CD4-positive, alpha-beta T cell treated with Interleukin-15 for 4 hours (primary cell): ENCODE measurements at places on chromosomes 7 and 10.

DNA sequence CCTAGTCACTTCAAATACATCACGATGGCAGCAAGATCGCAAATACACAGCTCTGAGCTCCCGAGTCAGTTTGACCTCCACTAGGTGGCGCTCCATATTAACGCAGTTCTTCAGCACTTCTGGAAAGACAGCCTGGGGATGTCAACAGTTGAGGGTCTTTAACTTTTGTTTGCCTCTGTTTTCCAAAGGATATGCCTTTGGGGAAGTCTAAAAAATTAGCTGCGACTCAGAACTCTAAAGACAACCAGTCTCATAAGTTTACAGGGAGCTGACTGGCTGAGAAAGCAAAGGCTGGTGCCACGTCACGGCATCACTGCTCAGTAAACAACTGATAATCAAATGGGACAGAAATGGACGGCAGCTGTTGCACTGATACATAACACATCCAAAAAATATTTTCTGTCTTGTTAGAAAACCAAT is 458.8 kb downstream of the SORCS1 start:
- peak; percentile 6 for DNase-seq

- no peak for DNase-seq
Measured at GRCh38 chr7:71613313-71613712, 481.4 kb downstream of the GALNT17 start.

GRCh38 chr10:28722065-28722803 is 44.9 kb downstream of the BAMBI start:
- DNase-seq = no peak

DNA sequence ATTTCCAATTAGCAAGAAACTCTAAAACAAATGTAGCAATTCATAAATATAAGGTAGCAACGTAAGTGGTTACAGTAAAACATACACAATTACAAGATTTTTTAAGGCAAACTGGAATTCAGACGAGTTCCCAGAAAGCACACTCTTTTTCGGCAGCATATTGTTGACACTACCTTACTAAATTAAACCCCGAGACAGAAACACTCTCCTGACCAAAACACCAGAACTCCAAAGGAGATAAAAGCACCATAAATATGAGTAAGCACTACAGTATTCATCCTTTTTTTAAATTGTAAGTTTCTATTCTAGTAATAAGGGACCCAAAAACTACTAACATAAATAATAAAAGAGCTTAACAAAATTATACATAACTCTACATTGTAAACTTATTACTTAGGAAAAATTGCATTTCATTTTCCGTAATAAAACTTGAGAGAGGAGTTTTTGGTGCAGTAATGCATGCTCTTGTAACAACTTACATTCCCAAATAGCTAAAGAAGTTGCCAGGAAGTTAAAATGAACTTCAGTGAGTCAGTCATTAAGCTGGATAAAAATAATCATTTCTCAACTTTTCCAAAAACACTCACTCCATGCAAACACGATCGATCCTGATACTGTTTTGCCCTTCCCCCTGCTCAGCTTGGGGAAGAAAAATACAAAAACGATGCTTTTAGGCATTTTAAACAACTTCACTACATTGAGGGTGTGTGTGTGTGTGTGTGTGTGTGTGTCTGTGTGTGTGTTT is 2.0 kb downstream of the PIP4K2A start:
- DNase-seq = peak; percentile 46

- no peak for DNase-seq
Measured at GRCh38 chr10:1058017-1058416, 1.8 kb downstream of the WDR37 start.

- no peak for DNase-seq
Measured at GRCh38 chr10:13668126-13668525, 81.4 kb downstream of the PRPF18 start.

- DNase-seq = no peak
Measured at GRCh38 chr10:12348294-12348869, 965 bp upstream of the CAMK1D start.
